ENCODE measurements at places on chromosomes 12 and 14.

GRCh38 chr14:104399432-104400155 lies 180.0 kb upstream of the C14orf180 start:
- no peak for DNase-seq

GRCh38 chr12:38157274-38157932 lies 159.2 kb upstream of the ALG10B start:
- DNase-seq, result no peak

GRCh38 chr12:108575199-108575912 lies 13.0 kb downstream of the ISCU start:
- DNase-seq, result no peak

GRCh38 chr14:96055753-96056508 lies 16.8 kb downstream of the C14orf132 start:
- DNase-seq, result no peak

GRCh38 chr12:10824957-10825356 lies 1.2 kb downstream of the TAS2R10 start:
- DNase-seq, result no peak

- no peak for DNase-seq
Measured at GRCh38 chr12:61546296-61546695, 713.9 kb upstream of the USP15 start.

Data from Caki2 (cell line).